ENCODE measurements at places on chromosomes 2 and 18. TPM values are rescaled to one million over a fixed set of nuclear protein-coding genes. Genes with fewer than 3 reads are reported as not detected.

The SERPINB12 gene
- not detected for total RNA-seq

GRCh38 chr2:72917138-72917876 is at the start of gene EMX1:
Gene EMX1 (plus strand): TSS chr2:72917519. CDS start chr2:72917853, 334 bp downstream.
- DNase-seq: no peak

The AGAP1 gene
- 7.8 TPM for total RNA-seq

The ZAP70 gene
- total RNA-seq: 2.0 TPM

The C2orf72 gene
- 0.48 TPM for total RNA-seq

Data from RPMI7951 (cell line).